Fibroblast of pulmonary artery (primary cell): ENCODE measurements at places on chromosomes 5 and 9.

- DNase-seq, result no peak
Measured at GRCh38 chr9:121915304-121915625, 177.8 kb downstream of the TTLL11 start.

GRCh38 chr9:97802276-97802675 is 50.8 kb upstream of the FOXE1 start:
- peak; percentile 33 for DNase-seq

GRCh38 chr5:136062366-136063274 is 33.8 kb downstream of the TGFBI start:
- peak; percentile 65 for DNase-seq

- no peak for DNase-seq
Measured at GRCh38 chr5:142617416-142618129, 68.3 kb downstream of the FGF1 start.

DNA sequence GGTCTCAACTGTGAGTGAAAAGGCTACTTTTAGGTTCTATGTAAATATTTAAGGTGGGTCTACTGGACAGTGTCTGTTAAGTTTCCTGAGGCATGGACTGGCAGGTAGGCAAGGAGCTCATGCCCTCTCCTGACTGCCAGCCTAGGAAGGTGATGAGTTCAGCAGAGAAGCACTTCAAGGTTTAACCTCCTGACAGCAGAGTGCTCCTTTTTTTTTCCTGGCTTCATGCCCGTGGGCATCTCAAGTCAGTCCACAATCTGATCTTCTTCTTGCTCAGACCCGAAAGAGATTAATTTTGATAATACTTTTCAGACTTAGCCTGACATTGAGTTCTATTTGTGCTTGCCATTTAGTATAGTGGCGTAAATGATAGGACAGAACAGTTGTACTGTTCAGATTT is 241.9 kb upstream of the NREP start:
- DNase-seq, result no peak

- peak; percentile 38 for DNase-seq
Measured at GRCh38 chr5:55456216-55456895, 78.4 kb downstream of the PLPP1 start.

- peak; percentile 29 for DNase-seq
Measured at GRCh38 chr9:70902171-70902570, 219.2 kb downstream of the TRPM3 start.

GRCh38 chr5:131193106-131193505 is 22.4 kb downstream of the LYRM7 start:
- DNase-seq, result peak; percentile 73

GRCh38 chr9:127805620-127806019 is 2.9 kb downstream of the FPGS start:
- DNase-seq, result peak; percentile 42

- DNase-seq, result no peak
Measured at GRCh38 chr9:78486661-78487060, 189.7 kb downstream of the PSAT1 start.

GRCh38 chr9:123478160-123478559 is 122.2 kb downstream of the CRB2 start:
- no peak for DNase-seq

GRCh38 chr5:147727200-147727599 is 55.3 kb downstream of the JAKMIP2 start:
- no peak for DNase-seq

DNA sequence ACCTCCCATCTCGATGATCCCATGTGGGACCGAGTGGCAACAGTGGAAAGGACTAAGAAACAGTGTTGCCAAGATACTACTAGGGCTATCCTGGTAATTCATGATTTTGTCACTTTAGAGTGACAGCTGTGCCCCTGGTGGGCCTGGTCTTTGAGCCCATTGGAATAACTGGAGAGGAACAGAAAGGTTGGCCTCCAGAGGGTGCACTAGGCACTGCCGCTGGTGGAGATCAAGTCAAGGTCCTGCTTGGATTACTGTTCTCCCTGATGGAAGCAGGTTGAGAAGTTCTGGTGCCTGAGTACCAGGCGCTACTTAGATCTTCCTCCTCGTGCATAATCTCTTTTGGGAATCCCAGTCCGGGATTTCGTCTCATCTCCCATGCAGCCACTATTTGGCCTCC is 129.6 kb downstream of the SEC61B start:
- DNase-seq, result no peak

DNA sequence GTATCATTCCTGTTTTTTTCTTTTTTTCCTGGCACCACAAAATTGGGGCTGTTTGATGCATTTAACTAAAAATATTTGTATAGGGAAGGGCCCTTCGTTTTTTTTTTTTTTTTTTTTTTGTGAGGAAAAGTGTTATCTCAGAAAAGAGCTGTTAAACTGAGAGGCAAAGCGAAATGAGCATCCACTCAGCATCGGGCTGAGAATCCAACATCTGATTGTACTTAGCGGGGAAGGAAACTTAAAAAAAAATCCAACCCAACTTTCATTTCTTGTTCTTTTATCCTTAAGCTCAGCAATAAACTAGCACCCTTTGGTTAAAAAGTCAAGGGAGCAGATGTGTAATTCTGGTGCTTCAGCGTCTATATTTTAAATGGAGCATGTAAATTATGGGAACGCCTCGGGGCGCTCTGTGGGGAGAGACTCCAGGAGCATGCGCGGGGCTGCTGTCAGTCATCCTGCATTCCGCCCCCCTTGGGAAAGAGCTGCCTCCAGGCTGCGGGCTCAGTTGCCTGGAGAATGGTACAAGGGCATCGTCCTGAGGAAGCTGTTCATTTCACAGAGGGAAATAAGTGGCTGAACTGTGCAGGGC is 33.3 kb downstream of the DMRT2 start:
- no peak for DNase-seq

- no peak for DNase-seq
Measured at GRCh38 chr9:136803551-136804508, 3.9 kb upstream of the RABL6 start.

DNA sequence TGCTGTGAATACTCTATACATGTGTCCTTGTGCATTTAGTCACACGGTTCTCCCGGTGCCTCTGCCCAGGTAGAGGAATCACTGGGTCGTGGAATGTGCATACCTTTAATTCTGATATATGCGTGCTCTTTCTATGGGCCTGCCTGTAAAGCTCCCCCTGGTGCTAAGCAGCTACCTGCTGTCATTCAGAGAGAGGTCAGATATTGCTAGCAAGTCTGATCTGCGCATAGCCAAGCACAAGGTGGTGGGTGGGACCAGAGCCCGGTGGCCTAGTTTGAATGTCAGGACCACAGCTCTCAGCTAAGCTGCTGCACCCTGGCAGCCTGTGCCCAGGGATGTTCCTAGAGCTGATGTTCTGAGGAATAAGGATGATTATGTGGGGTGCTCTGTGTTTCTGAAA is 33.4 kb downstream of the TJP2 start:
- DNase-seq, result no peak

- DNase-seq, result no peak
Measured at GRCh38 chr5:178274781-178275537, 42.4 kb upstream of the PHYKPL start.

GRCh38 chr9:10055886-10056395 is 556.9 kb downstream of the PTPRD start:
- DNase-seq, result no peak

DNA sequence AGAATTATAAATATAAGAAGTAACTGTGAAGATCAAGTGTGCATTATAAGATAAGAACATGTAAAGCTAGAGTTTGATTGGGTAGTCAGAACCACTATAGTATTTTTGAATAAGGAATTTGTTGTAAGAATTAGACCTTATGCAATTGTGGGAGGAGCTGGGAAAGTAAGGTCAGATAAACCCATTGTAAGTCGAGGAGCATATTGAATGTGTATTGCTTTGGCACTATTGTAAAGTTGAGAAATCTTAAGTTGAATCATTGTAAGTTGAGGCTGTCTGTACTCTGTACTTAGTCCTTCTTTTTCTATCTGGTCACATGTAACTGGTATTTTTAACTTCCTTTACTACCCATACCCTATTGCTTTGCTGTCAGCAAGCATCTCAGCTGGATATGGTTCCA is 158.7 kb downstream of the CCDC171 start:
- DNase-seq, result peak; percentile 60

- DNase-seq, result peak; percentile 60
Measured at GRCh38 chr5:39661026-39661779, 236.4 kb upstream of the DAB2 start.

GRCh38 chr5:142754031-142754430 is 16.1 kb upstream of the ARHGAP26 start:
- DNase-seq, result no peak

DNA sequence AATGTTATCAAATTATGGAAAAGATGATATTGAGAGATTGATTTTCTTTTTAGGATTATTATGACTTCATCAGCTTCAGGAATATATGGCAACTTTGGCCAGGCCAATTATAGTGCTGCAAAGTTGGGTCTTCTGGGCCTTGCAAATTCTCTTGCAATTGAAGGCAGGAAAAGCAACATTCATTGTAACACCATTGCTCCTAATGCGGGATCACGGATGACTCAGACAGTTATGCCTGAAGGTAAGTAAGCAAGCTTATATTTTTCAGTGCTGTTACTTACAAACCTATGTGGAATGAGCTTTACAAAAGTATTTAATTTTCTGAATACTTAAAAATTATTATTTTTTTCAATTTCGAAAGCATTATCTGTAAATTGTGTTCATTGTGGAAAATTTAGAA is 26.5 kb downstream of the HSD17B4 start:
- no peak for DNase-seq

- DNase-seq, result no peak
Measured at GRCh38 chr5:110496276-110496675, 230.2 kb downstream of the TMEM232 start.

DNA sequence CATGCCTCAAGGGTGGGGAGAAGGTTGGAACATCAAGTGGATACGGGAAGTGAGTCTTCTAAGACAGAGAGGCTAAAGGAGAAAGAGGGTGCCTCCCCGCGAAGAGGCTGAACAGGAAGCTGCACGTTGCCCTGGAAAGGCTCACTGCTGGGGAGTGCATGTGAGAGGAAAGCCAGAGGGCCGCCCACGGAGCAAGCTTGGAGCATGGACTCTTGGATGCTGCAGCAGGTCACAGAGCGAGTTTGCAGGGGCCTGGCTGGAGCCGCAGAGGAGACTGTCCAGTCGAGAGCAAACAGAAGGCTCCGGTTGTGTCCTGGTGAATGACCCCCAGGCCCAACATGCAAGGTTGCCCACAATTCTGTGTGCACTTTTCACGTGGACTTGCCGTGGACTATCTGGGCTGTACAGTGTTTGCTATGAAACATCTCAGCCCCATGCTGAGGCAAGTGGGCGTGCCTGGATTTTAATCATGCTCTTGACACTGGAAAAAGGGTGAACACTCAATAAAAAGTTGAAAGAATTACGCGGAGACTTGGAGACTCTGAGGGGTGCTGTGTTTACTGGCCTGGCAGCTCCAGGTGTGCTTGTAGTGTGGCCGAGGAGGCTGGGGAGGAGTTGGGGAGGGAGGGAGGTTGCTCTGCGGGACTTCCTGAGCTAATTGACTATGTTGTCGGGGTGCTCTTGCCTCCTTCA is 54.5 kb upstream of the GARNL3 start:
- no peak for DNase-seq

DNA sequence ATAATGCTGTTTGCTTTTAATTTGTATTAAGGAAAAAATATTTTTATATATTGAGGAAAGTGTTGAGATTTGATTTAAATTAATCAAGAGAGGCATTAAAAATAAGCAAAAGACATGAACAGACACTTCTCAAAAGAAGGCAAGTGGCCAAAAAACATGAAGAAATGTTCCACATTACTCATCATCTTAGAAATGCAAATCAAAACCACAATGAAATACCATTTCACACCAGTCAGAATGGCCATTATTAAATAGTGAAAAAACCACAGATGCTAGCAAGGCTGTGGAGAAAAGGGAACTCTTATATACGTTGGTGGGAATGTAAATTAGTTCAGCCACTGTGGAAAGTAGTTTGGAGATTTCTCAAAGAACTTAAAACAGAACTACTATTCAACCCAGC is 45.9 kb downstream of the RANBP17 start:
- DNase-seq, result peak; percentile 56

GRCh38 chr9:17987189-17987588 is 408.3 kb downstream of the SH3GL2 start:
- no peak for DNase-seq

DNA sequence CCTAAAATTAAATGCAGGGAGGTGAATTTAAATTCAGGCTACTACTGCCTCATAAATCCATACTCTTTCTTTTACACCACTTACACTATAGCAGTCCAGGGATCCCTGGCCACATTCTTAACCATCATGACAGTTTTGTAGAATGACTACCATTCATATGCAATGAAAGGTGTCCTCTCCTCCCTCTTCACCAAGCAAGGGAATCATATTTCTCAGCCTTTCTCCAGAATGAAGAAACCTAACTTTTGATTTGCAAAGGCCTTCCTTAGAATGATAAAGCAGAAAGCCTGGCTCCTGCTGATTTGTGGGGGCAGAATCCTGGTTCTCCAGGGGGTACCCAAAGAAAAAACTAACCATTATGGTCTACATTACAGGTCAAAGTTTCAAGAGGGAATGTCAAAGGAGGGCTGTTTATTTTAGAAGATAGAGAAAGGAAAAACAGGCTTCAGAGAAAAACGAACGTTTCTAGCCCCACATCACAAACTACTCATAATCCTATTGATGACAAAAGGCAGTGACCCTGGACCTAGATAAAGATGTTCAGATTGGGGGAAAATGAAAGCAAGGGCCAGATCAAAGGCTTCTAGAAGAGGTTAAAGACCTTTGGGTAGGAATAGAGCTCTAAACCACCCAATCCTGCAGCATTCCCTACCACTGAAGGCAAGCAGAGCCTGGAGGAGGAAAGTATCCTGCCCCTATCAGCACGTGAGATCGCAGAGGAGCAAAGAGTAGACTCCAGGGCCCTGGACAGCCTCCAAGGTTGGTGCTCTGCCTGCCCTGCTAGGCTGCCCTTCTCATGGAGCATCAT is 11.5 kb downstream of the WNT8A start:
- no peak for DNase-seq

- DNase-seq, result no peak
Measured at GRCh38 chr5:142849880-142850279, 79.7 kb downstream of the ARHGAP26 start.

GRCh38 chr9:111330124-111330523 is at the start of gene OR2K2:
Gene OR2K2 (minus strand): TSS chr9:111330224. CDS start chr9:111328433, 1,791 bp downstream.
- no peak for DNase-seq

DNA sequence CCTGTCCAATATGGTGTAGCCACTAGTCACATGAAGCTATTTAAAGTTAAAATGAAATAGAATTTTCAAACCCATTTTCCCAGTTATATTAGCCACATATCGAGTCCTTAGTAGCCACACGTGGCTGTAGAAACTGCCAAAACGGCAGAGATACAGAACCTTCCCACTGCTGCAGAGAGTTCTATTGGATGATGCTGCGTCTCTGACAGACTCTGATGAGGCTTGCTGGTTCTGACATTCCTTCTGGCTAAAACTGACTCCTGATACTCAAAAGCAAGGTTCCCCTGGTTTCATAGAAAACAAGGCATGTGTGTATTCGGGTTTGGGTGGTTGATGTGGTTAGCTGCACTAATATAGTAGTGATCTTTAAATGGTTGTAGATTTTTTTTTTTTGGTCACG is 91.5 kb downstream of the TLE4 start:
- DNase-seq, result no peak
